ENCODE measurements at places on chromosomes 6 and 20.

- DNase-seq, result no peak
Observed at GRCh38 chr6:39188571-39188970, 40.7 kb downstream of the KCNK5 start.

DNA sequence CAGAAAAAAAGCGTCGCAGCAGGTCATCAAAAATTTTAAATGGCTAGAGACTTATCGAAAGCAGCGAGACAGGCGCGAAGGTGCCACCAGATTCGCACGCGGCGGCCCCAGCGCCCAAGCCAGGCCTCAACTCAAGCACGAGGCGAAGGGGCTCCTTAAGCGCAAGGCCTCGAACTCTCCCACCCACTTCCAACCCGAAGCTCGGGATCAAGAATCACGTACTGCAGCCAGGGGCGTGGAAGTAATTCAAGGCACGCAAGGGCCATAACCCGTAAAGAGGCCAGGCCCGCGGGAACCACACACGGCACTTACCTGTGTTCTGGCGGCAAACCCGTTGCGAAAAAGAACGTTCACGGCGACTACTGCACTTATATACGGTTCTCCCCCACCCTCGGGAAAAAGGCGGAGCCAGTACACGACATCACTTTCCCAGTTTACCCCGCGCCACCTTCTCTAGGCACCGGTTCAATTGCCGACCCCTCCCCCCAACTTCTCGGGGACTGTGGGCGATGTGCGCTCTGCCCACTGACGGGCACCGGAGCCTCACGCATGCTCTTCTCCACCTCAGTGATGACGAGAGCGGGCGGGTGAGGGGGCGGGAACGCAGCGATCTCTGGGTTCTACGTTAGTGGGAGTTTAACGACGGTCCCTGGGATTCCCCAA lies at the start of gene EEF1A1:
Gene EEF1A1, minus strand, starts transcription at position 345 of the 663 bp plus-strand sequence. CDS start 1,006 bp downstream, outside the sequence.
- DNase-seq, result peak; percentile 98

- DNase-seq, result no peak
Observed at GRCh38 chr6:13370623-13371022, 42.3 kb upstream of the TBC1D7 start.

DNA sequence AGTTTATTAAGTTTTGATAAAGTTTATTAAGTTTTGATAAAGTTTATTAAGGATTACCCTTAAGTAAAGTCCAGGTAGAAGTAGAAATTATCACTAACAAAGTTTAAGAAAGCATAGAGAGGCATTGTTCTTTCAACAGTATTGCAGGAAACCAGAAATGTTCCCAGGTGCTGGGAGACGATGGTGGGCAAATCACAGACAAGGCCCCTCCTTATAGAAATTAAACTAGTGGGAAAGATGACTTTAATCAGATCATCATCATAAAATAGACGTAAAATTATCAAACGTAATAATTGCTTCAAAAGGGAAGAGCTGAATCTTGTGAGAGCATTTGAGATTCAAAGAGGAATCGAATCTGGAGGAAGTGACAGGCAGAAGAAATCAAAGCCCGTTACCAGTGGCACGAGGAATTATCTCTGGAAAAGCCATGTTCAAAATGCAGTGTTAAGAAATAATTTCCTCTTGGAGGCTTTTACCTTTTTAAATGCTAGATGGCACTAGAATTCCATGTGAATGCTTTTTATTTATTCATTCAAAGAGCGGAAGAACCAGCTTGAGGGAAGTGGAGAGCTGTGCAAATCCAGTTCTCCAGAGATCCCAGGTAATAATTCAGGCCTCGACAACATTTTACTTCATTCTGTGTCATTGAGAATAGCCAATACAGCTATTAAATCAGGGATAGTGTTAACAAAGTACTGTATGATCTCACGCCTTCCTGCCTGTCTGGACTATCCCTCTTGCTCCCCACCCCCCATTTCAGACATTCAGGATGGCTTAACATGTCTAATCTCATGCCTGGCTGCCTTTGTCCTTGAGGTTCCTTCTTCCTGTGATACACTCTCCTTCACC lies 1.0 kb upstream of the APMAP start:
- peak; percentile 54 for DNase-seq

DNA sequence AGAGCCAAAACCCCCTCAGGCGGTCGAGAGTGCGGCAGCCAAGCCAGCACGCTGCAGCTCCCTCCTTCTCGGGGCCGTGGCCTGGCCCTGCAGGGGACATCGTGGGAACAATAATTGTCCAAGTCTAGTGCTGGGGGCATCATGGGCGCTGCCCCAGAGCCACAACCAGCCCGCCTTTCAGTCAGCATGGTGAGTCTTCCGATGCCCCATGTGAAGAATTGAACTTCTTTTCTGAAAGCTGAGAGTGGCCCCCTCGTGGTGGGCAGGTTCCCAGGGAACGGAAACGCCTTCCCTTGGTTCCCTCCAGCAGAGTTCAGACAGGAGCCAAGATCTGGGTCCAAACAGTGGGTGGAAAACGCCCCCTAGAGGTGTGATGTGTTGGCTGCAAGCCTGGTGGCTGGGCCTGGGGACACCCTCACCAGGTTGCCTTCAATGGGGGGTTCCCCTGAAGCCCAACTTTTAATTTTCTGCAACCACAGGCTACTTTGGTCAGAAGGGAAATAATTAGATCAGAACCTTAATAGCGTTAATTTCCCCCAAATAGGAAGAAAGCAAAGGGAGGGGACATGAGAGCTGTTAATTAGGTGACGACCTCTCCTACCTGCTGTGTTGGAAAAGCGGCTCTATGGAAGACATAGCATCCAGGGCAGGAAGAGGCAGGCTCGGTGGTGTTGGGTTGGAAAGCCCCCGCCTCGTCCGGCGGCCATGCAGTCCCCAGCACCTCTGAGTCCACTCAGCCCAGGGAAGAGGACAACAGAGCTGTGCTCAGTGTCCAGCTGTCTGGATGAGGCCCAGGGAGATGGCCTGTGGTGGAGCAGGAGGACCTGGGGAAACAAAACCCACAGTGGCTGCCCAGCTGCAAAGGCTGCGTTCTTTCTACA lies 4.7 kb upstream of the MRGBP start:
- peak; percentile 85 for DNase-seq

- peak; percentile 61 for DNase-seq
Observed at GRCh38 chr20:4563534-4563933, 158.2 kb upstream of the PRND start.

DNA sequence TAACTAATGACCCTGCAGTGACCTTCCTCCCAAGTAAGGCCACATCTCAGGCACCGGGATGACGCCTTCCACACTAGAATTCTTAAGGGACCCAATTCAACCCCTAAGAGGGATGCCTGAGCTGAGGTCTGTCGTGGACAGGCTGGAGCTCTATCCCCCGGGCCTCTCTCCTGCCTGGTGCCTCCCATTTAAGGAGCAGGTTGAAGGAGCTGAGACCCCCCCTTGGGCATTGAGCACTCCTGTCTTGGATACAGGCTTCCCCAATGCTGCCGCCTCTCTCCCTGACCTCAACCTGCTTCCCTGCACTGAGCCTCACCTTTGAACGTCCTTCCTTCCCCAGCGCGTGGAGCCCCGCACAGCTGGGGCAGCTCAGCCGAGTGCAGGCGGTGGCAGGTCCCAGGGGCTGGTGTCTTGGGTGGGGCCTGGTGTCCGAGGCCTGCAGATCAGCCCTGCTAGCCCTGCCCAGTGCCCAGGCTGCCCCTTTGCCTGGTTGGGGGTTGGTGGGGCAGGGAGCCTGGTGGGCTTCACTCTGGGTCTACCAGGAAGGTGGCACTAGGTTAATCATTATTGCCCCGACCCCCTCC lies 19.9 kb upstream of the BHLHE23 start:
- no peak for DNase-seq

- DNase-seq, result peak; percentile 79
Observed at GRCh38 chr6:43669050-43669921, 18.3 kb downstream of the MRPS18A start.
